ENCODE measurements at places on chromosomes 3 and 15.

DNA sequence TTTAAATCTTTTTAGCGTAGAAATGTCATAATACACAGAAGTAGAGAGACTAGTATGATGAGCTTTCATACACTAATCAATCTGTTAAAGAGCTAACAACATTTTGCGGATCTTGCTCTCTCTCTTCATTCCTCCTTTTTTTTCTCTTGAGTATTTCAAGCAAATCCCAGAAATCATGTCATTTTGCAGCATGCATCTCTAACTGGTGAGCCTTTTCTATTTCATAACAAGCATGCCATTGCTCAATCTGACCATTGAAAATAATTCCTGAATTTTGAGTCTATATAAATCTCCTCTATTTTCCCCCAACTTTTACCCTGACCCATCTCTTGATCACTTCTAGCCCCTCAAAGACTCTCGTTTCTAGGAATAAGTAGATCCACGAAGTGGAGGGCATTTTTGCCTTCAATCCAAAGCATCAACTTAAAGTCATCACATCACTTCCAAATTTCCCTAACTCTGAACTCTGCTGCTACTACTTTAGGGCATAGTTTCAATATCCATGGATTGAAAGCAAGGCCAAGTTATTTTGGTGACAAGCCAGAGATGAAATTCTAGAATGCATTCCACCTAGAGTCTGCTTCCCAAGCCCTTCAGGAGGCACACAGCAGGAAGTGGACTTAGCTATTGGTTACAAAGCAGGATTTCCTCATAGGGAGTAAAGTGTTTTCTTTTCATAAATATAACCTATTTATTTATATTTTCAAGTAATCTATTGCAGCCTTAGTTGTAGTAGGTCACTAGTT is 253.5 kb upstream of the ZPLD1 start:
- peak; percentile 44 for DNase-seq

DNA sequence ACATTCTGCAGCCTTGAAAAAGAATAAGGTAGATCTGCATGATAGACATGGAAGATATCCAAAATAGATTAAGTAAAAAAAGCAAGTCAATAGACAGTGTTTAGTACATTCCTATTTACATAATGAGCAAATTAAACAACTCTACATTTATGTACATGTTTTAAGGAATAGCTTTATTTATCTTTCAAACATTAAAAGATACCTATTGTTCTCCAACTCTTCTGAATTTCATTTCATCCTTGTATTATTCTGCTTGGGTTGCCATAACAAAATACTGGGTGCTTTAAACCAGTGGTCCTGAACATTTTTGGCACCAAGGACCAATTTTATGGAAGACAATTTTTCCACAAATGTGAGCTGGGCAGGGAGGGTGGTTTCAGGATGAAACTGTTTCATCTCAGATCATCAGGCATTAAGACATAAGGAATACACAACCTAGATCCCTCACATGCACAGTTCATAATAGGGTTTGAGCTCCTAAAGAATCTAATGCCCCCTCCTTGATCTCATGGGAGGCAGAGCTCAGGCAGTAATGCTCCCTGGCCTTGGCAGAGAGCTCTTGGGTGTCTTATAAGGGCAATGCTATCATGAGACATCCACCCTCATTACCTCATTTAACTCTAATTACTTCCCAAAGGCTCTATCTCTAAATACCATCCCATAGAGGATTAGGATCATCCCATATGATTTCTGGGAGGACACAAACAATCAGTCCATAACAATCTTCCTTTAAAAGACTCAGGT is 6.8 kb upstream of the KATNBL1 start:
- DNase-seq: no peak

- DNase-seq: no peak
Observed at GRCh38 chr3:46091741-46092701, 64.7 kb upstream of the XCR1 start.

- no peak for DNase-seq
Observed at GRCh38 chr15:97706059-97706458, 254.4 kb upstream of the ARRDC4 start.

DNA sequence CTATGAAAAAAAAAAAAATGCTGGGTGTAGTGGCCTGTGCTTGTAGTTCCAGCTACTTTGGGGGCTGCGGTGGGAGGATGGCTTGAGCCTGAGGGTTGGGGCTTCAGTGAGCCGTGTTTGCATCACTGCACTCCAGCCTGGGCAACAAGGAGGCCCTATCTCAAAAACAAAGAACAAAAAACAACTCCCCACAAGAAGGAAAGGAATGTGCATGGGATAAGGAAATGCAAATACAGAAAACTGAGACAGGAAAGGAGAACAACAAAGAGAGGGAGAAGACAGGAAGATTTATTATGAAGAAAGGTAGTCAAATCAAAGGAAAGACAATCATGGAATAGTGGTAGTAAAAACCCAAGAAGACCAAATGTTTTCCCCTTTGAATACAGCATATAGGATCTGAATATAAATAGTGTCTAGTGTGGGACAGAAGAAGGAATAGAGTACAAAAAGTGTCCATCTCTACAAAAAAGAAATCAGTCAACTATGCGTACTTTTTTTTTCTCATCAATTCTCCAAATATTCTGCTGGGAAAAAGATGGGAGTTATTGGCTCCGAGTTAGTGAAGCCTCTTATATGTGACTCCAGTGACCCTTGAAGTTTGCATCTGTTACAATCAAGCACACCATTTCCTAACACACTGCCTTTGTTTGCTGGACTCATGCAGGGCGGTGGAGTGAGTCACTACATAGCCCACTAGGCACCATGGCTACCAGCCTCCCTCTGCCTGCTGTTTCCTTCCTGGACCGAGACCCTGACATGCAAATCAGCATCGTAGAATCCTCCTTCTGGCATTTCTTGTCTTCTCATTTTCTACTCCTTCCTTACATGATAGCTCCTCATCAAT is 101.2 kb upstream of the PTX3 start:
- DNase-seq: no peak

GRCh38 chr3:197794115-197794514 is 3.1 kb downstream of the LRCH3 start:
- DNase-seq: no peak

GRCh38 chr15:69979783-69980182 is 117.9 kb downstream of the TLE3 start:
- no peak for DNase-seq

- no peak for DNase-seq
Observed at GRCh38 chr3:181847276-181847675, 135.6 kb downstream of the SOX2 start.

DNA sequence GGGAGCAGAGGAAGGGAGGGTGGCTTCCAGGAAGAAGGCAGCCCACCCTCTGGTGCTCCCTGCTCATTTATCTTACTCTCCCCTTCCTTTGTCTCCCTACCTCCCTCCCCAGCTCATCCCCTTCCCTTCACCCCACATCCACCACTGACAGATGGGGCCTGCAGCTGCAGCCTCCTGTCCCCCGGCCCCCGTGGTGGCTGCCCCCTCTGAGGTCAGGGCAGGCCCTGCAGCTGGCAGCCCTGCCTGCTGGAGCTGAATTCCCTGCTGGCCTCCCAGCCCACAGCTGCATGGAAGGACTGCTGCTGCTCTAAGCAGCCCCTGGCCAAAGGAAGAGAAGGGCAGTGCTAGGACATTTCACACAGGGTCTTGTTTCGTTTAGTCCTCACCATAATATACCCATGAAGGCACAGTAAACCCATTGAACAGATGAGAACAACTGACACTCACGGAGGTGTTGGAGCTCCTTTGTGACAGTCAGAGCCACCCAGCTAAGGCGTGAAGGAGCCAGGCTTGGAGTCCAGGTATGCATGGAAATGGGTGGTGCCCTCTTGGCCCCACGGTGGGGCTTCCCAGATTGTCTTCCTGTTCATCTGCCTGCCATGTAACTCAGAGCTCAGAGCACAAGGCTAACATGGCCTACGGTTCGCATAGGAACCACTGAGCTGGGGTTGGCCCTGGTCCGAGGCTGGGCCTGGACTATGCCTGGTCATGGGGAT is 121.7 kb upstream of the PRR20G start:
- no peak for DNase-seq

DNA sequence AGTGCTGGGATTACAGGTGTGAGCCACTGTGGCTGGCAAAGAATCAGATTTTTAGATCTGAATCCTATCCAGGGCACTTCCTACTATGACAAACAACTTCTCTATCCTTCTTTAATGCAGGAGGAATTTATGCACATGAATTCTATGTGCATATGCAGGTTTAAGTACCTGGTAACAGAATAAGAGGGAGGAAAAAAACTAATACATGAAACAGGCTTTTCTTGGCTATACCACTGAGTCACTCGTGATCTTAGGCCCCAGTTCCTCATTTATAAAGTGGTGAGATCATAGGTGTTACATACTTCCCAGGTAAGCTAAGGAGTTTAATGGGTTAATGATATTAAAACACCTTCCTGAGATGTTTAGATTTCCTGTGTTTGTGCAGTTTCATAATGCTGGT is 108.2 kb downstream of the TP63 start:
- DNase-seq: no peak

DNA sequence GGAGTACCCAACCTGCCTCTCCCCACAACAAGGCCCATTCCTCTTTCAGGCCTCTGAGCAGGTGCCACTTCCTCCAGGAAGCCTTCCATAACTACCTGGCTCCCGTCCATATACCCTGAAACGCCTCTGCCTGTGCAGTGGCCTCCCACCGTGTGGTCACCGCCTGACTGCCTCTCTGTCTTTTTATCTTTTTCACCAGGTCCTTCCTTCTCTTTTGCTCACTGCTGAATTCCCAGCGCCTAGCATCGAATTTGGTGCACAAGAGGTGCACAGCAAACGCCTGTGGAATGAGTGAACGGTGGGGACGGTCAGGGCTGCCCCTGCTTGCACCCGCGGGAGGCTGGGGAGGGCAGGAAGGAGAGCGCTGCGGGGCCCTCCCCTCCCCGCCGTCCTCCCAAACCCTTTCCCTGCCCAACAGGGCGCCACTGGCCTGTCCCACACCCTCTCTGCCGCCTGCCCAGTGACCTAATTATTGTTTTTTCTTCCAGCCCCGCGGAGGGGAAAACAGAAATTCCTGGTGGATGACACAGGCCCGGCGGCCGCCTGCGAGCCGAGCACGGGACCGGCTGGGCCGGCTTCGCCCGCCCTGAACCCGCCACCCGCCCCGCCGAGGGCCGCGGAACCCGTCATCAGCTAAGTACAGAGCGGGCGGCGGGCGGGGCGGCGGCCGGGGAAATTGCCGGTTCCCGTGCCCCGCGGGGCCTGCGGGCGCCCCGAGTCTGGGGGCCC is 140.1 kb downstream of the SMAD6 start:
- no peak for DNase-seq

DNA sequence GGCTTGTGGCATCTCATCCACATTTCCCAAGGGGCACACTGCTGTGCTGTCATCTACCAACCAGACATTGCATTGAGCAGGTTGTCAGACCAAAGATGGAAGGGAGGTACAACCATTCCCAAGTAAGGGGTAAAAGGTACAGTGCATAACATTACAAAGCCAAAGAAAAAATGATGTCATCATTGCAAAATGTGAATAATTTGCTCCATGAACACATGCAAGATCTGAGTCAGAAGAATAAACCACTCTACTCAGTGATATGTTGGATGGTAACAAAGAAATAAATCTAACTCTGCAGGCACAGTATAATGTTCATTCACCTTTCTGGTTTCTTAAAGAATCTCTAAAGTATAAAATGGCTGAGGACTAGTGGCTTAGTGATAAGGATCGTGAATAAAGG is 202.7 kb downstream of the MAGI1 start:
- DNase-seq: no peak

Data from NCI-H2029 (cell line).